ENCODE measurements at places on chromosomes 12 and 14.

- DNase-seq: no peak
Measured at GRCh38 chr12:127126260-127126628, 1140.7 kb upstream of the TMEM132C start.

- no peak for DNase-seq
Measured at GRCh38 chr12:72219937-72220336, 52.2 kb upstream of the TRHDE start.

DNA sequence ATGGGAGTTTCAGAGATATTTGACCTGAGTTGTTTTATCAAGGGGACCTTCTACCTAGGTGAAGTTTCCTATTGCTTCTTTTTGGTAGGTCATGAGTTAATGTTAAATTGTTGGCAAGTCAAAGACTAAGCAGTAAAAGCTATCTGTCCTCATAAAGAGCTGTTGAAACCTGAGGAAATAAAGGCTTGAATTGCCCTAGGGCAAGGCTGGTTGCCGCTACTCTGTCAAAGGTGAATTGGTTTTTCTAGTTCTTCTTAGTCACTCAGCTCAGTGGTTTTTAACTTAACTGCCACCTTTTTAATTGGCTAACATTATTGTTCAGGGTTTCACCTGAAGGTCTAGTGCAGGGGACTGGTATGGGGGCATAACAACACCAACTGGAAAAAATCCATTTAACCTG, 441.6 kb upstream of the FBXO33 start:
- DNase-seq: no peak

GRCh38 chr12:93018610-93019009, 89.5 kb upstream of the EEA1 start:
- DNase-seq: no peak

DNA sequence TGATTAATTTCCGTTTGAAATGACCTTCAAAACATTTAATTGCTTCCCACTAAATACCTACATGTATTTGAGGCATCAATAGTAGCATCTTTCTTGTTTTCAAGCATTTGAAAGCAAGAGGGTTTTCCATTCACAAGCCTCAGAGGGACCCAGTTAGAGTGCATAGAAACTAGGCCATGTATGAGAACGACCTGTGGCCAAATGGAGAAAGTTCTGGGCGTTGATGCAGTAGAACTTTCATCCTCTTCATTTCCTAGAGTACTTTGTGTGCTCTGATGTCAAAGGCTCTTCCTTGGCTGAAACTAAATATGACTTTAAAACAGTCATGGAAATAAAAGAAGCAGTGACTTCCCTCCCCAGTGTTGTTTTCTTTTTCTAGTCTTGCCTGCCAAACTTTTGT, 944 bp upstream of the DHRS7 start:
- no peak for DNase-seq

GRCh38 chr12:109016016-109016415, 4.9 kb downstream of the SVOP start:
- no peak for DNase-seq

DNA sequence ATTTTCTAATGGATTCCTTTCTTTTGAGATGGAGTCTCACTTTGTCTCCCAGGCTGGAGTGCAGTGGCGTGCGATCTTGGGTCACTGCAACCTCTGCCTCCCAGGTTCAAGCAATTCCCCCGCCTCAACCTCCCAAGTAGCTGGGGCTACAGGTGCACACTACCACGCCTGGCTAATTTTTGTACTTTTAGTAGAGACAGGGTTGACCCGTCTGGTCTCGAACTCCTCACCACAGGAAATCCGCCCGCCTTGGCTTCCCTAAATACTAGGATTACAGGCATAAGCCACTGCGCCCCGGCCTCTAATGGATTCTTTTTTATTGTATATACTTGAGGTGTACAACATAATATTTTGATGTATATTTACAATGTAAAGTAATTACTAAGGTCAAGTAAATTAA, 140.1 kb upstream of the SLCO1C1 start:
- no peak for DNase-seq

GRCh38 chr12:51473947-51474346, 49.3 kb downstream of the SLC4A8 start:
- DNase-seq: no peak

- DNase-seq: no peak
Measured at GRCh38 chr12:55746174-55746912, 3.4 kb downstream of the GDF11 start.

GRCh38 chr12:89756194-89756584, 47.6 kb upstream of the ATP2B1 start:
- no peak for DNase-seq

DNA sequence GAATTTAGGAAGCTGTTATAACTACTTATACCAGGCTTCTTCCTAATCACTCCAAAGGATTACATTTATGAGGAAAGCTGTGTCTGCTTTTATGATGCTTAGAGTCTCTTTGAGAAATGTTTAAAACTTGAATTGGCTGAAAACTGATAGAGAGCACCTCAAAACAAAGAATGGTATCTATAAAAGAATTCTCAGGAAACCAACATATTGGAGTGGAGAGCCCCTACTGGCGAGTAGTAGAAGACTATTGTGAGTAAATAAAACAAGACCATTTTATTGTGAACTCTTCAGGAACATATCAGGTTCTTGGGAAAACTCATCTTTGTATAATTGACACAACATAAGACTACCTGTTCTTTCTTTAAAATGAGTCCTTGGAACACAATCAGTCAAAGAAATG, 578.6 kb downstream of the RERGL start:
- no peak for DNase-seq

Measured in stimulated activated CD4-positive, alpha-beta T cell treated with anti-CD3 and anti-CD28 coated beads, Interleukin-1b, Interleukin-23, amount 100 ng/mL, for 1 hour (primary cell).